ENCODE measurements at places on chromosomes 3 and 15.

DNA sequence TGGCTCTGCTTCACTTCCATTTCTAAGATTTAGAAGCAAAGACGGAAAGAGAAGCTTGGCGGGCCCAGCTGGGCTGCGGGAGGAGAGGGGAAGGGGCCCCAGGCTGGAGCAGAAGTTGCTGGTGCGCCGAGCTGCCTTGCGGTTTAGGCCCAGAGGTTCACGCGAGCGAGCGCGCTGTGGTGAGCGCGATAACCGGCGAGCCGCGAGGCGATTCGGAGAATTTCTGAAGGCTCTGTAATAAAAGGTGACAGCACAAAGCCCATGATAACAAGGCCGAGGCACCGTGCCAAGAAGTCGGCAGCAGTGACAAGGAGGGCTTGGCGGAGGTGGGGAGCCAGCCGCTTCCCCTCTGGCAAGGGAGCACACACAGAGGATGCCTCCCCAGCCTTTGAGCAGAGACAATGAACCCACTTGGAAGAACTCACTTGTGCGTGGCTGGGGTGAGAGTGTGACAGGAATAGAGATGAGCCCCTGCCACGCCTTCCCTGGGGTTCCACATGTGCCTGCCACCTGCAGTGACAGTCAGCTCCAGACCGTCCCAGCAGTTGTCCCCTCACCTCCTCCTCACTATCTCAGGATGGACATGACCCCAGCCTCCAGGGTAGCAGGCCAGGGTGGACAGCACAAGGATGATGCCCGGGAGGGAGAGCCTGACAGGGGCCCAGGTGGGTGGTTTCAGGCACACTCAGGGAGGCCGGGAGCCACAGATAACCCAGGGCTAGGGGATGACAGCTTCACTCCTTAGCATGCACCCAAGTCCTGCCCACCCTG lies 315.2 kb downstream of the UACA start:
- DNase-seq: peak; percentile 93

- no peak for DNase-seq
Observed at GRCh38 chr3:126537116-126537729, 13.3 kb downstream of the CHST13 start.

DNA sequence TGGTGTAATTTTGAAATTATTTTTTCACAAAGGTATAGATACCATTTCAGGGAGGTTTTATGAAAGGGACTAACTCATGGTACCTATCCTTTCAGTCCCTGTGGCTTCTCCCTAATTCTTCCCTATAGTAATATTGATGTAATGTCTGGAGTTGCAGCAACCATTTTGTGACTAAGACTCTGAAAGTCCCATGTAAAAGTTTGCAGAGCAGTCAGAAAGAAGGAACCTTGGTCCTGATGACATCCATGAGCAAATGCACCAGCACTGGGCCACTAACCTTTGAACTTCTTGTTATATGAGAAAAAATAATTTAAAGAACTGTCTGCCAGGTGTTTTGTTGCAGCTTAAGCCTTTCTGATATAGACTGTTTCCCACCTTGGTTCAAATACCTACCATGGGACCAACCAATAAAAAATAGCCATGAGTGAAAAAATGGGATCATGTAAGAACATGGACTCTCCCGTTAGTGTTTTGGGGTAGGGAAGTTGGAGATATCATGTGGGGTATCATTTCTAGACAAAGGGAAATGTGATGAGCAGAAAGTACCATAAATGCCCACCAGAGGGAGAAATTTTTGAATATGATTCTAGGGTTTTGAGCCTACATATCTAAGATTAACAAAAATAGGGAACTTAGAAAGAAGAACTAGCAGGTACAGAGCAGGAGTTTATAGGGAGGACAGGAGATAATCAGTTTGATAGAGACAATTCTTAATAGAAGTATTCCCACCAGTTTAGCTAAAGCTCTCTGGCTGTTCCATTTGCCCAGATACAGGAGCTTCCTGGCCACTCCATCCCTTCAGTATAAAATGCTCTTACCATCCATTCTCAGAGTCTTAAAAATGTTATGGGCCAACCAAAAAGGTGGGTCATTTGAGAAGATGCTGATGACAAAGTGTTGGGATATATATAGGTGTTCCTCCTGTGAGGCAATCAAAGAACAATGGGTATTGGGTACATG lies 3.4 kb upstream of the CPOX start:
- peak; percentile 75 for DNase-seq

- no peak for DNase-seq
Observed at GRCh38 chr3:56788521-56788920, 13.2 kb downstream of the ARHGEF3 start.

- DNase-seq: peak; percentile 68
Observed at GRCh38 chr3:9747267-9747666, 2.5 kb upstream of the OGG1 start.

DNA sequence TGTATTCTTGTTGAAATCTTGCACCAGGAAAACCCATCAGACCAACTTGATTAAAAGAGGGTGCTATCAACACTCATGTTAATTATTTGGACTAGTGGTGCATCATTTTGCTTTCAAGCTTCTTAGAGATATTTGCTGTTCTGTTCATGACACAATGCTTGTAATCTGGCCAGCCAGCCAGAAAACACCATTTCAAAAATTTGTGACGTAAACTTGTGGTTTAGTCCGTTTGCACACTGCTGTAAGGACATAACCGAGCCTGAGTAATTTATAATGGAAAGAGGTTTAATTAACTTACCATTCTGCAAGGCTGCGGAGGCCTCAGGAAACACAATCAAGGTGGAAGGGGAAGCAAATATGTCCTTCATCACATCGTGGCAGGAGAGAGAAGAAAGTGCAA lies 374.3 kb upstream of the TGFBR2 start:
- DNase-seq: peak; percentile 73

GRCh38 chr3:178271740-178272387 lies 264.4 kb upstream of the KCNMB2 start:
- DNase-seq: no peak

GRCh38 chr15:90609242-90610180 lies 79.8 kb downstream of the CRTC3 start:
- no peak for DNase-seq

DNA sequence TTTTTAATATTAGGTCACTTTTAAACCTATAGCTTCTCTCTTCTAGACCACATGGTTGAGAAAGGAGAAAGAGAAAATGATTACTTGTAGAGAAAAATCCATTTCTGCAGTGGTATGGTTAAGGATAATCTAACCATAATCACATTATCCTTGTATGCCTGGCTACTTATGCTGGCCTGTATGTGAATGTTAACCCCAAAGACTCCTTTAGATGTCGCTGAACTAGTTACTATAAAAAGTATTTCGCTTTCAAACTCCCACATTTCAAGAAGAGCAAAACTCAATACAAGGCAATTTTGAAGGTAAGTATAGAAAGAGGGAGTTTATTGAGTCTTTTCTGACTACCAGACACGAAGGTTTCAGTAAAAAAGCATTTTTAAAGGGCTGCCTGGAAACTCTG lies 2.2 kb downstream of the KCTD6 start:
- DNase-seq: no peak

Measured in NB4 (cell line).